Stimulated activated CD4-positive, alpha-beta T cell treated with anti-CD3 and anti-CD28 coated beads, Interleukin-15, amount 100 ng/mL, for 1 hour (primary cell): ENCODE measurements at places on chromosomes 3 and 15.

DNA sequence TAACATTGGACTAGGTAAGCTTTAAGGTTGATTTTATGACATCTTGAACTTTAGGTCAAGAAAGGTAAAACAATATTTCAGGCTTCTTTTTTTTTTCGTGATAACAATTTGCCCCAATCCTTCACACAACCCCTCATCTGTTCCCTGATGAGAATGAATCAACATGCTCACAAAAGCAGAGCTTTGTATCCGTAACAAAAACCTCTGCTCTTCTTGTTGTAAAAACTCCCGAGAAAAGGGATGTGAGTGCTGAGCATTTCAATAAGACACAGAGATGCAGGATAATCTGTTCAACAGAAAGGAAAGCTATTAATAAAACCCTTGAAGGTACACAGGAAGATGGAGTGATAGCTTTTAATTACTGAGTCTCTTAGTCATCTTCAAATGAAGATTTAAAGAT, 94.3 kb downstream of the RAD18 start:
- no peak for DNase-seq

DNA sequence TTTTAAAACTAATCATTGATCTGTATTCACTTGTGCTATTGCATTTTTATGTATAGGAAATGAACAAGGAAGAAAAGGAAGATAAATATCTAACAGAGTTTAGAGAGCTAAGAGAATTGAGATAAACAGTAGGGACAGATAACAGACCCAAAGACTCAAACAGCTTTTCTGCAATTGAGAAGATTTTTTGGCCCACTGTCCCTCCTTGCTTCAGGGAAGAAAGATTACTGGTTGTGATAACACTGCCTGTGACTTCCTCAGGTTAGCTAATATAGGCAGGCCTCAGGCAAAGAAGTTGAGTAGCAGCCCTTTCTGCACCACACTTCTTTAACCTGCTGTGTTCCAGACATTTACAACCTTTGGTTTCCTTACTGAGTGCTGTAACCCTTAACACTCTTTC, 2.7 kb upstream of the COX17 start:
- DNase-seq = no peak

DNA sequence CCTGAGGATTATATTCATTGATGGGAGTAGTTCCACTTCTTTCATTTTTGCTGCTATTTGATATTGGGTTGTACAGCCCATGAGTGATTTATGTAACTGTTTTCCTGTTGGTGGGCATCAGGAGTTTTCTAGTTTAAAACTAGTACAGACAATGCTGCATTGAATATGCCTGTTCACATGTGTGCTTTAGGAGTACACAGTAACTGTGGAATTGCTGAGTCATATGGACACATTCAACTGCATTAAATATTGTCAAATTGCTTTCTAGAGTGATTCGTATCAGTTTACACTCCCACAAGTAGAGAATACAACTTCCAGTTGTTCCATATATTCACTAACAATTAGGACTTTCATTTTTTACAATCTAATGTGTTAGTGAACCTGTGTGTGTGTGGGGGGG, 59.8 kb upstream of the THSD4 start:
- no peak for DNase-seq

DNA sequence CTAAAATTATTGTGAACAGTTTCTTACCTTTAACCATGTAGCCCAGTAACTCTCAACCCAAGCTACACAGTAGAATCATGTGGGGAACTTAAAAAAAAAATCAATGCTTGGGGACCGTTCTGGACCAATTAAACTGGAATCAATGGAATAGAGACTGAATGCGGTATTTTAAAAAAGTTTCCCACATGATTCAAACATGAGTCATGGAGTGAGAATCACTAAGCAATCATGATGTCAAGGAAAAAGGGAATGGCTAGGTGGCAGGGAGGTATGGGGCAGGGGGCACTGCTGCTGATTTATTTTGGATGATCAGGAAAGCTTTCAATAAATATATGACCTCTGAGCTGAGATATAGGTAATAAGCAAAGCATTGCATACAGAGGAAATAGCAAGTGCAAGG, 250.5 kb upstream of the RORA start:
- DNase-seq = no peak

DNA sequence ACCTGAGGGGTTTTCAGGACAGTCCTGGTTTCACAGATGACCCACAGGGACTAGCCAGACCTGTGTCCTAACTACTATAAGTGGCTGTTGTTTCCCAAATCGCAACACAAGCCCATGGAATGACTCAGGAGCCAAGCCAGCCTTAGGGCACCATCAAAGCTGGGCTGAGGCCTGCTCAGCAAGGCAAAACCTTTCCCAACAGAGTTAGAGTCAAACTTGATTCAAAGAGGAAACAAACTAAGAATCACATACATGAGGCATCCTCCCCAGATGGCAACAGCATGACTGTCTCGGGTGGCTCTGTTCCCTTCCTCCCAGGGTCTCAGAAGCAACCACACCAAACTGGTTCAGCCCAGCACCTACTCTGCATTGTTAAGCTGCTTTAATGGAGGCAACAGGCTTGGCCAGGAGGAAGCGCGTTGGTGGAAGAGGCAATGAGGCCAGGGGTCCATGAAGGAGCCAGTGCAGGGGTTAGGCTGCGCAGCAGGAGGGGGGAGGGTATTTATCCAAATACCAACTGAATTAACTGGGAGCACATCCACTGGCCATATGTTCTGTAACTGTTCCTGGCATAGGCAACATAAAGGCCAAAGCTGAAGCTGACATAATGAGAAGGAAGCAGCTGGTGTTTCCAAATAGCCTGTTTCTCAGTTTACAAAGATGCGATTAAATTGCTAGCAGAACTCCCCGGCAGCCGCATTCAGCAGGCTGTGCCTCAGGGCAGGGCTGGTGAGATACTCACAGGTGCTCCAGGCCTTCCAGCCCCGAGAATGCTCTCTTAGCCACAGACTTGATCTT, 102.4 kb downstream of the LRIG1 start:
- DNase-seq = no peak

- DNase-seq = no peak
Observed at GRCh38 chr3:59704292-59704691, 654.5 kb upstream of the CFAP20DC start.

GRCh38 chr15:37682304-37682703, 252.1 kb upstream of the TMCO5A start:
- DNase-seq = no peak

DNA sequence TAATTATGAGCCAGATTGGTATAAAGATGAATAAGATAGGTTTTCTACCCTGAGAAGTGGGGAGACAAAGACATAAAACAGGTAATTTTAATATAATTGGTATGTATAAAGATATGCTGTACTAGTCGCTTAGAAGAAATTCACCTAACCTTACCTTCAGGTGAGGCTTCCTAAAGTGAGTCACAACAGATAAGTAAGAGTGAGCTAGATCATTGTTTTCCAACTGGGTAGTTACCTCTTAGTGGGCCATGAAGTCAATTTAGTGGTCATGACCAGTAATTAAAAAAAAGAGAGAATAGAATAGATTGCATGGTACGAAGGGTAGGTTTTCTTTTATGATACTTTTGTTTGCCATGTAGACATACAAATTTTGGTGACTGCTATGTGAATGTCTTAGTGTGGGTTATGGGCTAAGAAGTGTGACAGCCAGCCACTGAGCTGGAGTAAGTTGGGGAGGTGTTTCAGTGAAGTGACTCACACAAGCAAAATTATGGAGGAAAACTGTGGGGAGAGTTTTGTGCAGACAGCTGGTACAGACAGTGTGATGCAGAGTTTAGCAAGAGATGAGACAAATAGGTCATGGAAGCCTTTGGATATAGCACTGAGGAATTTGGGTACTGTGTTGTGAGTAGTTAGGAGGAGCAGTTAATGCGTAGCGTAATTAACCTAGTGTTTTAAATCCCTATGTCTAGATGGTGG, 8.2 kb downstream of the TRNT1 start:
- DNase-seq = no peak

DNA sequence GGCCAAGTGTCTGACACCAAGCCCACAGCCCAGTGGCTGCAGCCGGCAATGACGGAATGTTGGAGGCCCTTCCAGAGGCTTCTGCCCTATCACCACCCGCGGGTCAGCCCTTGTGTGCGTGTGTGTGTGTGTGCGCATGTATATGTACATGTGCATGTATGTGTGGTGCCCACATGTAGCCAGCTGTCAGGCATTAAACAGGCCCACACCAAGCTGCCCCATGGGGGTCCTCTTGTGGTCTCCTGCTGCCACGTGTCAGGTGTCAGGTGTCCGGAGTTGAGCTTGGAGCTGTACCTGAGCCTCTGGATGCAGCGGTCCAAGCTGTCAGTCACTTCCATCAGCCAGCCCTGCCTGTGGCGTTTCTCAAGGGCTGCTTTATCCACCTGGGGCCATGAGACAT, 13.9 kb downstream of the UROC1 start:
- no peak for DNase-seq

- DNase-seq = no peak
Observed at GRCh38 chr3:131550562-131551465, 48.0 kb upstream of the MRPL3 start.

- DNase-seq = no peak
Observed at GRCh38 chr3:138062626-138063025, 52.7 kb downstream of the CLDN18 start.

- DNase-seq = no peak
Observed at GRCh38 chr3:172648747-172649146, 62.1 kb downstream of the NCEH1 start.

DNA sequence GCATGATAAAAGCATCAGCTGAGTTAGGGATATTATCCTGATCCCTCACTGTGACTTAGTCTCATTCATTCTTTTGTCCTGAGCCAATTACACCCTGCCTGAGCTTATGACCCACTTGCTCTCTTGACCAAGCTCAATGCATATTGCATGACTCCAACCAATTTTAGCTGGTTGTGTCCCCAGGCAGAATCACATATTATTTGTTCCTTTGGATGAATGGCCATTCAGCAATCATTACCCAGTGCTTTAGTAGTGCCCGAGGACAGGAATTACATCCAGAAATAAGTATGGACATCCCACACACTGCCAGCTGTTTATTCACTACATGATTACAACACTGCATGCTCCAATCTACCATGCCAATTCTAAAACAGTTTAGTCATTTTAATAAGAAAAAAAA, 322.5 kb downstream of the ZBBX start:
- DNase-seq = no peak

DNA sequence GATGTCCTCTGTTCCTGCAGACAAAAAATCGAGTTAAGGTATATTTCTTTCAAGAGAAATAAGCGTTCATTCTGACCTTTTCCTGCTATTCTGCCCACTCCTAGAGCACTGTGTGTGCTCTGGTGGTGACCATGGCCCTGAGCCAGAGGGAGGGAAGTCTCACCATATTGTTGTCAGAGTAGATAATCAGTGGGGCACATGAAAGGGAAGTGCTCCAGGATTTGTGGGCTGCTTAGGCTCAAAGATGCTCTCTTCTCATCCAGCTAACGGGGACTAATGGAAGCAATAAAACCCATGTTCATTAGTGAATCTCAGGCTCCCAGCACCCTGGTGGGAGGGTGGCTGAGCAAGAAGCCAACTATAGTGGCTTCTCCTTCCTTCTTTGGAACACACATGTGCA, 70.7 kb upstream of the EOMES start:
- DNase-seq = no peak

DNA sequence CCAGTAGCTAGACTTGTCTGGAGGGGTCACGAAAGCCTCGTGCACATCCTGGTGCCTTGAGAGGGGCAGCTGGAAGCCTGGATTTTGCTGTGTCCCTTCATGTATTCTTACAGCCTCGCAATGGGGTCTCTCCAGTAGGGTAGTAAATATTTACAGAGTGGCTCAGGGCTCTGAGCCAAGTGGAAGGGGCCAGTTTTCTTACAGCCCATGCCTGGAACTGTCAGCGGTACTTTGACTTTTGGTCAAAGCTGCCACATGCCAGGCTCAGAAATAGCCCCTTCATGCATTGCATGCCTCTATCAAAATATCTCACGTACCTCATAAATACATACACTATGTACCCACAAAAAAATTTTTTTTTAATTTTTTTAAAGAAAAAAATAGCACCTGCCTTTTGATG, 119.2 kb downstream of the OSBPL10 start:
- DNase-seq = no peak

DNA sequence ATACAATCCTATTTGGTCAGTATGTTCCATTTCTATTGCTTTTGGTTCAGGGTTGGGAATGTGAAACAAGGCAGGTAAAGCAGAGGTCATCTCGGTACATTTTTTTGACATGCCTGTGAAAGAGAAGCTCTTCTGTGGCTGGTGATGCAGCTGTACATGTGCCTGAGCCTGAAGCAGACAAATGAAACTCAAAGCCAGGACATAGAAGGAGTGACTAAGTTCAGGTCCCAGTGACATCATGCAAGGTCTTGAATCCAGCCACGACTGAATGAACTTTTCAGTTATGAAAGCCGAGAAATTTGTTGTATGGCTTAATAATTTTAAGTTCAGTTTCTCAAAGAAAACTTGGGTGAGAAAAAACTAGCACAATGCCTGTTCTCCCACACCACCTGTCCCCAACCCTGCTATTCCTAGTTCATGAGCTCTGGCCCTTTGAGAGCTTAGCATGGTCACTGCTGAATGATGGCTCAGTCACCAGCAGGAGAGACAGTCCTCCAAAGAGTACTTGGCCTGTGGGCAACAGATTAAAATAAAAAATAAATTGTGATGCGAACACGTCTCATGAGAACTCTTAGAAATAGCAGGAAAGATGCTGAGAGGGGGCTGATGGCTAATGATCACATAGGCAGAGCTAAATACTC, 600.2 kb upstream of the GRM7 start:
- no peak for DNase-seq

DNA sequence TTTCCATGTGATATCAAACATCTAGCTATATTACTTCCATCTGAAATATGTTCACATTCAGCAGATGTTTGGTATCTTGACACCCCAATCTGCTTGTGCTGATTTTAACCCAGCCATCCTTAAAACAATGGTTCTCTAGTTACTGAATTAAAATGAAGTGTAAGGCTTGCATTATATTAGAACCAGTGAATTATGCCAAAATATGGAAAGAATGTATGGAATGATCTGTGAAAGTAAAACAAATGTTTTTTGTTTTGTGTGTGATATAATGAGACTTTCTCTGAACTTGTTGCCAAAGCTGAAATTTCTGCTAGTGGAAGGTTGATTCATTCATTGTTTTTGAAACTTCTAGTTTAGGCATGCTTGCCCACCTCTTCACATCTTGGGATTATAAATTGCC, 317.1 kb downstream of the MEX3B start:
- DNase-seq = no peak

- no peak for DNase-seq
Observed at GRCh38 chr3:159005137-159005536, 203.3 kb downstream of the MFSD1 start.

DNA sequence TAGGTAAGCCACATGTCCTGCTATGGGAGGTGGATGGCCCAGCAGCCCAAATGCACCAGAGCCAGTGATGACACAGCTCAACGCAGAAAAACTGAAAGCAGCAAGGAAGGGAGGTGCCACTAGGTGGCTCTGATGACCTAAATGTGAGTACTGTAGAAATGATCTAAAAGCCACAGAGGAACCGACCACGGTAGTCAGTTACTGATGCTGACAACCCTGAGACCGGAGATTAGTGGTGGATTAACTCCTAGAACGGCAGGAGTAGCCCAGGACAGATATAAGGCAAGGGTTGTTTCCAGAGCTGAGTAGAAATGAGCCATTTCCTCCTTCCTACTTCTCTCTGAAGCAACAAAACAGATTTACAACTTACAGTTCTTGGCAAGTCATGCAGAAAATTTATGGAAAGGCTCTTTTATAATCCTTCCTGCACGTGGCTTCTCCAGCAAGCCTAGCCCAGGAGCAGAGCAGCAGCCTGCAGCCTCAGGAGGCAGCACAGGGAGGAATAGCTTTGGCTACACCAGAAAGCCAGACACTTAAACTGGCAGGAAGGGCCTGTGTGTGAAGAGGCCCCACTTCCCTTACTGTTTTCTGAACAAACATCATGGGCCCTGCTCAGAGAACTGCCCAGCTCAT, 13.1 kb downstream of the FBXL22 start:
- DNase-seq = peak; percentile 43
